NCI-H524 treated with DMSO at 0.1 percent for 48 hours (cell line): ENCODE measurements at places on chromosomes 1 and 21.

GRCh38 chr1:56754708-56755479 is 64.3 kb downstream of the FYB2 start:
- no peak for DNase-seq

DNA sequence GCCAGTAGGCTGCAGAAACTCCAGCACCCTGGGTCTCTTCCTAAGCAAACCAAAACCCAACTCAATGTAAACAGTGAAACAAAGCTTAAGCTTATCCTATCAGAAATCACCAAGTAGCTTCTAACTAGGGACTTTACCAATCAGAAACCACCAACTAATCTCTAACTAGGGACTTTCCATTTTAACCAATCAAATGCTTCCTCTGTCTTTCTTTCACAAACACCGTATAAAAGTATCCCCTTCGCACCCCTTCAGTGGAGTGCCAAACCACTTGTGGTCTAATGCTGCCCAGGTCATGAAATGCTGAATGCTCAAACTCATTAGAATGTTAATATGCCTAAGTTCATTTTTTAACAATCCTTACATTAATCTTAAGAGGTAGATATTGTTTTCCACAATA is 250.5 kb upstream of the DUSP10 start:
- no peak for DNase-seq

DNA sequence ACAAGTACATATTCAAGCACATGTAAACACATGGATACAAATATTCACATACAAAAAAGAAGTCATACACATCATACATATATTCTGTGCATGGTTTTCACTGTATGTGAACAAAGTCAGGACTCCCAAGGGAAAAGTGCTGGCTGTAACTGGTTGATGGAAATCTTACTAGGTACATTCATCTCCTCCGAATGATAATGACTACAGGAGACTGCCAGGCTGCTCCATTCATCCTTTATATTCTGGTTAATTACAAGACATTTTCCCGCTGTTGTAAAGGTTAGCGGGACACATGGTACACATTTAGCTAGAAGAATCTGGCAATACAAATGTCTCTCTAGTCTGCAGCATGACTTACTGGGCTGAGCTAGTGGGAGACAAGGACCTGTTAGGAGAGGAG is 26.2 kb upstream of the HMGB4 start:
- DNase-seq, result no peak

DNA sequence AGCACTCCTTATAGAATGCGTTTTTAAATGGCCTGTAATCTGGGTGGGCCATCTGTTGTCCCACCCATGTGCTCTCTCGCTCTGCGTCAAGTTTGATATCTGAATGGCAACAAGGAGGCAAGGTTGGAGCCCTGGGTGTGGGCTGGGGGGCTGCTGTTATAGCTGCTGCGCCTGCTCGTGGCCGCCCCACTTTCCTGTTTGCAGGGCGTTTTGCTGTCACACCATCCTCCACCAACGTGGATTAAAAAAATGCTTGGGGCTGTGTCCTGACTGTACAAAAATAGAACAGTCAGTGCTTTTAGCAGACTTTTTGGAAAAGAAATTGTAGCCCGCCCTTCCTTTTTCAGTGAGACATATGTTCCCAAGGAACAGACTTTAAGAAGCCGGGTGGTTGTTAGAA is 25.4 kb downstream of the UMODL1 start:
- DNase-seq, result peak; percentile 58

DNA sequence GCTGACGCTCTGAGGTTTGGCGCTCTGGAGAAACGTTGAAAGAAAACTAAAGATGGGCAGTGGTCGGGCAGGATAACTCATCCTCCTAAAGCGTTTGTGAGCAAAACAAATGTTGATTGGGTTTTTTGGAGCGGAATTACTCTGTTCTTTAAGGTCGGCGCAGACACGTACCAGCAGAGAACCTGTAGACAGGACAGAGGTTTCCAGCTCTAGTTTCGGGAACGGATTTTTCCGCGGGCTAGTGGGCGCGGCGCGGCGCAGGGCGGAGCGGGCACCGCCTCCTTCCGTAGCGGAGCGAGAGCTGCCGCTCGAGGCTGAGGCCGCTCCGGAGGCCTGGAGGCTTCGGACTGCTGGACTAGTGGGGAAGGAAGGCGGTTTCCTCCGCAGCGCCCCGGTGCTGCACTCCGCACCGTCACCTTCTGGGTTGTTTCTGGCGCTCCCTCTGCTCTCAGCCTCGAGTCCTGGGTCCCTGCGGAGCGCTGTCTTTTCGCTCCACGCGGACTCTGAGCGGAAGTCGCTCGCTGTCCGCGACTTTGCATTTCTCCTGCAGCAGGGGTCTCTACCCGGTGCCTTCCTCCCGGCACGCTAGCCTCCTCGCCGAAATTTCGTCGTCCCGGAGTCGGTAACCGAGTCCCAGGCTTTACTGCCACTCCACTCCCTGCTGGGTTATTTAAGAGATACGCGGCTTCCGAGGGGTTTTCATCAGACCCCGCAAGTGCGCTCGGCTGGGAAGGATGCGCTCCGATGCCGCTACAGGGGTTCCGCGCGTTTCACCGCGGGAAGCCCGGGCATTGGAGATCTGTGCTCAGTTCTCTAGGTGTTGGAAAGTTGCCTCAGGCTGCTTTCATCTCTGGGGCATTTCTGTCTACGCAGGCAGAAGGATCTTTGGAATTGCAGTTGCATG is 7.0 kb downstream of the FOXD2 start:
- no peak for DNase-seq

- DNase-seq, result no peak
Measured at GRCh38 chr1:179958359-179958758, 3.7 kb downstream of the CEP350 start.

DNA sequence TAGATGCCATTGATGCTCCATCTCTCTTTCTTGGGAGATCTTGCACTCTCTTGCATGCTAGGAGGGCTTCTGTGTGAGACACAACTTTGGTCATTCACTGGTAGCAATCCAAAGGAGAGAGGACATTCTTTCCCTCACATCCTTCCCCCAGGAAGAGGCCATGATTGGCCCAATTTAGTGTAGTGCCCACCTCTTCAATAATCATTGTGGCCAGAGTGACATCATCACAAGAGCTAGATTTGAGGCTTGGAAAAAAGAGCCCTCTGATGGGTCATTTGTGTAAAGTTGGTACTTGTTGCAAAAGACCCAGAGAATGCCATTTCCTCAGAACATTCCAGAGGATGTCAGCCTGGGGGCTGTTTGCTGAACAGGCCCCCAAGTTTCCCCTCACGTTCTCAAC is 30.2 kb downstream of the S100A6 start:
- DNase-seq, result no peak

DNA sequence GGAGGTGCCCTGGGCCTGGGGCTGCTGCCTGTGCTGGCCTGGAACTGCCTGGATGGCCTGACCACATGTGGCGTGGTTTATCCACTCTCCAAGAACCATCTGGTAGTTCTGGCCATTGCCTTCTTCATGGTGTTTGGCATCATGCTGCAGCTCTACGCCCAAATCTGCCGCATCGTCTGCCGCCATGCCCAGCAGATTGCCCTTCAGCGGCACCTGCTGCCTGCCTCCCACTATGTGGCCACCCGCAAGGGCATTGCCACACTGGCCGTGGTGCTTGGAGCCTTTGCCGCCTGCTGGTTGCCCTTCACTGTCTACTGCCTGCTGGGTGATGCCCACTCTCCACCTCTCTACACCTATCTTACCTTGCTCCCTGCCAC is 1.8 kb downstream of the GPR3 start:
- no peak for DNase-seq

DNA sequence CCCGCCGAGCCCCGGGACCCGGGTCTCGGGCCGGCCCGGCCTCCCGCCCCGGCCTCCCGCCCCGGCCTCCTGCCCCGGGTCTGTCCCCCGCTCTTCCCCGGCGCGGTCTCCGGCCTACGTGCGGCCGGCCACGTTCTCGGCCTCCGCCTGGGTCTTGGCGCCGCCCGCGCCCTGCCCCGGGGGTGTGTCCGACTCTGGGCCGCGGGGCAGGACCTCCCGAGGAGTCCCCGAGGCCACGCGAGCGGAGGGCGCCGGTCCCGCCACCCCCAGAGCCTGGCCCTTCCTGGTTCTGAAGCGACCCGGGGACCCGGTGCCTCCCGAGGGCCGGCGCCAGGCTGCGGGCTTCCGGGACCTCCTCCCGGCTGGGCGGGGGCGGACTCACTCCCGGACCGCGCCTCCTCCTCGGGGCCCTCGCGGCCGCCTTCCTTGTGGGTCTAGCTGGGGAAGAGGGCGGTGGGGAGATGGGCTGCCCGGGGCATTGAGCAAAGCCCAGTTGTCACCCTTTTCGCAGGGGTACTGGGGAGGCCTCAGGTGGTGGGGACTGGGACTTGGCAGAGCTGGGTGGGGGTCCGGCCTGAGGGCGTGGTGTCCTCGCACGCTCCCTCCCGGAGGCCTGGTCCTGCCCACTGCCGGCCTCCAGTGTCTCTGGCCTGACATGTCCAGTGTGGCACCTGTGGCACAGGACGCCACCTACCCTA is 558 bp downstream of the PFKL start:
- no peak for DNase-seq

DNA sequence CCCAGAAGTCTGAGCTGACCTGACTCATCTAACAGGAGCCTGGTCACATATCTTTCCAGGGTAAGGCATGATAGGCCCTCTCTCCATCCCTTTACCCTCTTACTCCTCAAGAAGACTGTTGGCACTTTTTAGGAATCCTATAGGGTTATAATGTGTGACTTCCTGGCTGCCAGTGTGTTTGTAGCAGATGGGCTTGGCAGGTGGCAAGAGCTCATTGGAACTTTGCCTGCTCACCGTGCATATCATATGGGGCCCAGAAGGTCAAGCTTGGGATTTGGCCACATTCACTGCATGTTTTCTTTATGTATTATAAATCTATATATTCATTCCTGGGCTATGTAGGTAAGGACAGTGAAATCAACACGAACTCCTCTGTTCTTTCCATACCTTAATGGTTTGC is 5.2 kb downstream of the KAZN start:
- DNase-seq, result peak; percentile 22

DNA sequence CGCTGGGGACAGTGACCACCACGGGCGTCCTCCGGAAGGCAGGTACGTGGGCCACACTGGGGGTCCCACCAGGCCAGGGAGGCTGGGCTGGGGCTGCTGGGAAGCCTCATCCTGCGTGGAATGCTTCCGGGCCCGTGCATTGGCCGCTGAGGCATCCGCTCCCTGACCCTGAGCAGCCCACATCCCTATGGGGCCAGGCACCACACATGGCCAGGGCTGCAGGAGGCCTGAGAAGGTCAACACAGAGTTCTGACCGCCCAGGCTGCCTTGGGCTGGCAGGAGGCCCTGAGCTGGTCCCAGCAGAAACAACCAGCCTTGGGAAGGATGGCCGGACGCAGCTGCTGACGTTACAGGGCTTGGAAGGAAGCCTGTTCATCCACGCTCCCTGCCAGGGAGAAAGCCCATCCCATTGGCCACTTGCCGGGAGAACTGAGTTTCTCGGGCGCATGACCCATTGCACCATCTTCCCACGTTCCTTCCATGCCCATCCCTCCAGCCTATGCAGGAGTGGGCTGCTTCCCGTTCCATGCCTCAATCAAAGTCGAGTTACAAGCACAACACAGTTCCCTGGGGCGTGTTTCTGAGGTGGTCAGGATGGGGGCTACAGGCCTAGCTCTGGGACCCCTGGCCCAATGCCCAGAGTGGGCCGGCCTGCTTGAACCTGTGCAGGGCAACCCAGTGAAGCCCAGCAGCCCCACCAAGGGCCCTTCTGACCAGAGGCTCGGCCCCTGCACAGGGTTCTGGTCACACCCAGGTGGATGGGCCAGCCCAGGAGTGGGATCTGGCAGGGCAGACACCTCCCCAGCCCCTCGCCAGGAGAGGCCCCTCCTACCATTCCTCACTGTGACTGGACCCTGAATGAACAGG is 31.7 kb downstream of the TRIM11 start:
- no peak for DNase-seq

DNA sequence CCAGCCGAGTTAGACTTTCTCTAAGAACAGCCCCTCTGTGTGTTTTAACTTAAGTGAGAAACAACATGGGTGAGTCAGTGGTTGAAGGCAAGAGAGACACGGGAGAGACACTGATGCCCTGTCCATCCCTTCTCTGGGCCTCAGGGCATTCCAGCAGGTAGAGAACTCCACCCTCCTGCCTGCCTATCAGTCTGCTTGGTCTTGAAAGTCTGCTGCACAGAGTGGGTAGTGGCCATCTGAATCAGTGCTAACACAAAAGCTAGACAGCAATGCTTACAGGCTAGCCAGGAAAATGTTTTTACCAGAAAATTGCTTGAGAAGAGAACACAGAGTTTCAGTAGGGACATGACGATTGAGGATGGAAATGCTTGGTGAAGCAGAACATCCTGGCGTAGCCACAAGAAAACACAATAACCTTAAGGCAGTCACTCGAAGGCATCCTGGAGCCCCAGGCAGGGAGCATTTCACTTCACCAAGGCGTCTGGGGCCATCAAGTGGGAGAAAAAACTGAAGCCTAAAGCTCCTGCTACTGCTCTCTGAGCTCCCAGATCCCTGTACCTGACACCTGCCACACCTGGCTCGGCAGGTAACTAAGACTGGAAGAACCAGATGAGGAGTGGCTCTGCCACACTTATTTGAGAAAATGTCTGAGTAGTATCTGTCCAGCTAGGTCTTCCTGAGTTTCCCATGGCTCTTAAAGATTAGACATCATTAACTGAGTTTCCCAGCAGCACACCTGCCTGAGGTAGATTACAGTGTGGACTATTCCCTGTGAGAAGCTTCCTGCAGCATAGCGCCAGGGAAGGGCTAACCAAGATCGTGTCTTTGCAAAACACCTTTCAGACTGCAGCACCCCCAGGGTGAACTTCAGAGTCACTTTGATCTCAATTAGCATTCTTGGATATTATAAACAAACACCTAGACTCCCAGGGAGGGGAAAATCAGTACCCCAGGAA is 18.1 kb upstream of the LBR start:
- no peak for DNase-seq

GRCh38 chr1:25430967-25431881 is 527 bp downstream of the MACO1 start:
- no peak for DNase-seq

DNA sequence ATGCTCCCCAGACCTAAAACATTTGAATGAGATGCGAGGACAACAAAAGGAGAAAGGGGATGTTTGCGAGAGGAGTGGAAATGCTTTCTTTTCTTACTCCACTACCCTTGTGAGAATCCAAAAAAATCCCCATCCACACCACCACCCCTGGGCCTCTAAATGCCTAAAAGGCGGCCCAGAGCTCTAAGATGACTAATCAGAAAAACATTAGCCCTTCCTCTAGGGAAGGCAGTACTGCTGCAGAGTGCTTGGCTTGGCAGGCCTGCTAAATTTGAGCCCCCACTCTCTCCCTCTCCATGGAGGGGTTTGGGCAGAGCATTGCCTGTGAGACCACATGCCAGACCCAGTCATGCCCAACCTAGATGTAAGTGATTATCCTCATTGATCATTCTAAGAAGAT is 347.9 kb downstream of the USH2A start:
- DNase-seq, result no peak

DNA sequence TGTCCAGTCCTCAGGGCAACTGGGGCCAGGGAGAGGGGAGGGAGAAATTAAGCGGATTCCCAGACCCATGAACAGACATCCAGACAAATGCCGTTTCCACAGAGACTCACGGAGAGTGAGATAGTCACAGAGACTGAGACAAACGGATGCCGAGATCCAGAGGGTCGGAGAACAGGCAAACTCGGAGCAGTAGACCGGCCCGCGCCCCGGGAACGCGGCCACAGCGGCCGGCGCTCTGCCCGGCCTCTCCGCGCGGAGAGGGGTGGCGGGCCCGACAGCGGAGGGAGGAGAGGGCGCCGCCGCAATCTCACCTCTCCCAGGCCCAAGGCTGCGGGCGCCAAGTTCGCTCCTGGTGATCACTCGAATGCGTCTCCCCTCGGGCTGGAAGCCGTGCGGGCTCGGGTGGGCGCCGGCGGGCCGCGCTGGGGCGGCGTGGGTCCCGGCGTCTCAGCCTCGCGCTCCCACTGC is 831 bp upstream of the FOXD2 start:
- DNase-seq, result no peak
